Activated CD8-positive, alpha-beta T cell treated with anti-CD3 and anti-CD28 coated beads, Interleukin-2, amount 10 ng/mL, durations not matched to agents 7 days and 5 days (primary cell): ENCODE measurements at places on chromosomes 7 and 10. TPM values are rescaled to one million over a fixed set of nuclear protein-coding genes. Genes with fewer than 3 reads are reported as not detected.

GRCh38 chr10:46084321-46085165 lies 38.5 kb upstream of the MSMB start:
- DNase-seq: no peak

The ANKMY2 gene
- total RNA-seq: 14.3 TPM

DNA sequence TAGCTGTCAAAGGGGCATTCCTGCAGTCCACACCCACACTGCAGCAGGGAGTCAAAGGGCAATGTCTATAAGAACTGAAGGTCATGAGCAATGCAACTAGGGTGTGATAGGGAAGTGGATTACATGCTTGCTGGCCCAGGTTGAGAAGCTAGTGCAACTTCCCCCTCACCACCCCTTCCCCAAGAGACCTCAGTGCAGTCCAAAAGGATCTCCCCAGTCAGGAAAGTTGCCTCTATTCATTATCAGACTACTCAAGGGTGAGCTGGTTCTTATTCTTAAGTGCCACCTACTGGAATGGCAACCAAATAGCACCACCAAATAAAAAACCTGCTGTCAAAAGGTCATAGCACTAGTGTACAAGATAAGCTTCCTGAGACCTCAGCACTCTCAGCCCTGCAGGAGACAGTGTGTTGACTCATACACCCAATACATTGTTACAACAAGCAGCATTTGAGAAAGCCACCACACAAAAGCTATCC lies 28.2 kb downstream of the MTERF1 start:
- DNase-seq: no peak

GRCh38 chr10:47408606-47409005 lies 24.5 kb upstream of the ZNF488 start:
- no peak for DNase-seq

The TEX47 gene
- not detected for total RNA-seq

The DOCK1 gene
- total RNA-seq: not detected

DNA sequence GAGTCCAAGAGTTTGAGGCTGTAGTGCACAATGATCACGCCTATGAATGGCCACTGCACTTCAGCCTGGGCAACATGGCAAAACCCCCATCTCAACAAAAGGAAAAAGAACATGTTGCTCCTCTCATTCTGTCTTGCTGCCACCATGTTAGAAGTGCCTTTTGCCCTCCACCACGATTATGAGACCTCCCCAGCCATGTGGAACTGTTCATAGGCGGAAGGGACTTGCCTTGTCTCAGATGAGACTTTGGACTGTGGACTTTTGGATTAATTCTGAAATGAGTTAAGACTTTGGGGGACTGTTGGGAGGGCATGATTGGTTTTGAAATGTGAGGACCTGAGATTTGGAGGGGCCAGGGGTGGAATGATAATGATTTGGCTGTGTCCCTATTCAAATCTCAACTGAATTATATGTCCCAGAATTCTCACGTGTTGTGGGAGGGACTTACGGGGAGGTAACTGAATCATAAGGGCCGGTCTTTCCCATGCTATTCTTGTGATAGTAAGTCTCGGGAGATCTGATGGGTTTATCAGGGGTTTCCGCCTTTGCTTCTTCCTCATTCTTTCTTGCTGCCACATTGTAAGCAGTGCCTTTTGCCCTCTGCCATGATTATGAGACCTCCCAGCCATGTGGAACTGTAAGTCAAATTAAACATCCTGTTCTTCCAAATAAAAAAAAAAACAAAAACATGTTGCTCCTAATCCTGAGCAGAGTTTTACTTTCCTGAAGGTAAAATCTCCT lies 22.3 kb downstream of the DLG5 start:
- DNase-seq: no peak

DNA sequence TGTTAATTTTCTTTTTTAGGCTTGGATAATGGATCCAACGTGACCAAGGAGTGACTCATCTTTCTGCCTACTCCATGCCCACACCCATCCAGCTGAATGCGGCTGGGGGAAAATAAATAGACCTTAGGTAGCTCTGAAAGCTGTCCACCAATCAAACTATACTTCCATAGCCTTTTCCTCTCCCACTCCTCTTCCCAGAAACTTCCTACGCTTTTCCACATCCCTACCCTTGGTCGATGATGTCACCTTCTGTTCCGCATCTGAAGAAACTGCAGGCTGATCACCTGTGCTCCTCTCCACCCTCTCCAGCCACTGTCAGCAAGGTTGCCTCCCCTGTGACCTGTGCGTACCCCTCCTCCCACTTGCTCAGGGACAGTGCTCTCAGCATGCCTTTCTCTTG lies 359.8 kb upstream of the KLF6 start:
- no peak for DNase-seq

DNA sequence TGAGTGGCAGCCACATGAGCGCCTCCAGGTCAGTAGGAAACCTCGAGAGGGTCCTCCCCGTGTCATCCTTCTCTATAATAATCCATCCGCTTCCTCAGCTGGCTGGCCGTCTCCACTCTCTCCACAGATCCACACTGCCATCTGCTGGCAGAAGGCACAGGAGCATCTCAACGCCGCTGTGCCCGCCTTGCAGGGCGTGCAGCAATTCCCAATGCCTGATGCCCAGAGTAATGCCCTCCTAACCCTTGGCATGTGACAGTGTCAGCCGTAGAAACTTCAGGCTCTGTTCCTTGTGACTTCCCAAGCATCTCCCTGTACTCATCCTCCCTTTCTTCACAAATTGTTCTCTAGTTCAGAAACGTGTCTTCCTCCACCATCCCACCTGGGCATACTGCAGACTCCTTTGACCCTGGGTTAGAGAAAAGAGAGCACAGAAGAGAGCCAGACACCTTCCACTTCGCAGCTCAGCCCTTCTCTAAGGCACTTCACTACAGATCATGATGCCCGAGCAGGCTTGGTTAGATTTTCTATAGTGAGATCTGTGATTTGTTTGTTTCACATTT lies 70.8 kb downstream of the XPNPEP1 start:
- peak; percentile 82 for DNase-seq

The ABCB4 gene
- total RNA-seq: not detected

The CRYGN gene
- 0.50 TPM for total RNA-seq

The CDK14 gene
- not detected for total RNA-seq
